ENCODE measurements at places on chromosomes 3 and 15.

- no peak for DNase-seq
These were observed 56.7 kb downstream of the PLS1 start for GRCh38 chr3:142652826-142653292.

DNA sequence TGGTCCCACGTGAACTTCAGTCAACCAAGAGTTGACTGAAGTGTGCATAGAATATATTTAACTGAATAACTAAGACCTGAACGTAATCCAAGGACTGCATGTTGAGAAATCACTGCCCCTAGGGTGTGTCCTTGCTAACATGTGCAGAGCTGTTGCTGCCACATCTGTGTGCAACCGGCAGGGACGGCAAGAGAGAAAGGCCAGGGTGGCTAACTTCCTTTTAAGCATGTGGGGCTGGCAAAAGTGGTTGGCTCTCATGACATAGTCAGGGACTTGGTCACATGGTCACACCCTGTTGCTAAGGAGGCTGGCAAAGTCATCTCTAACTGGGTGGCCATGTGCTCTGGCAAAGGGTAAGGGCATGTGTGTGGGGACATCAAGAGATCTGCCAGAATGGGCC is 52.4 kb downstream of the GASK1A start:
- DNase-seq = peak; percentile 89

- DNase-seq = no peak
These were observed 193.0 kb upstream of the TPM1 start for GRCh38 chr15:62849316-62850106.

DNA sequence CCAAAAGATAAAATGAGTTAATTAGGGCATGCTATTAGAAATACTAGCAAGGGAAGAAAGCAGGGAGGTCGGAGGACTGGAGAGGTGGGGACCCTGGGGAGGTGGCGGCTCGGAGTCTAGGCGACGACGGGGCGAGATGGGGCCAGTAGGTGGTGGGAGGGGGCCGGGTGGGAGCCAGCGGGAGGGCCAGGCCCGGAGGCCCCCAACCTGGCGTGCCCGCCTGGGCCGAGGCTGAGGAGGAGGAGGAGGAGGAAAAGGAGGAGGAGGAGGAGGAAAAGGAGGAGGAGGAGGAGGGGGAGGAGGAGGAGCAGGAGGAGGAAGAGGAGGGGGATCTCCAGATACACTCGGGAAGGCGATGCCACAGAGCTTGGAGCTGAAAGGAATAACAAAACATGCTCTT is 426.2 kb downstream of the NR2F2 start:
- no peak for DNase-seq

- DNase-seq = no peak
These were observed 968.4 kb downstream of the ZPLD1 start for GRCh38 chr3:103403191-103403590.

- DNase-seq = no peak
These were observed 130.1 kb downstream of the UACA start for GRCh38 chr15:70633103-70633831.

GRCh38 chr15:60672400-60672799 is 193.5 kb upstream of the ICE2 start:
- no peak for DNase-seq

- no peak for DNase-seq
These were observed 175.9 kb downstream of the OTOL1 start for GRCh38 chr3:161672478-161672877.

- peak; percentile 78 for DNase-seq
These were observed 283.1 kb downstream of the XXYLT1 start for GRCh38 chr3:194987571-194988494.

DNA sequence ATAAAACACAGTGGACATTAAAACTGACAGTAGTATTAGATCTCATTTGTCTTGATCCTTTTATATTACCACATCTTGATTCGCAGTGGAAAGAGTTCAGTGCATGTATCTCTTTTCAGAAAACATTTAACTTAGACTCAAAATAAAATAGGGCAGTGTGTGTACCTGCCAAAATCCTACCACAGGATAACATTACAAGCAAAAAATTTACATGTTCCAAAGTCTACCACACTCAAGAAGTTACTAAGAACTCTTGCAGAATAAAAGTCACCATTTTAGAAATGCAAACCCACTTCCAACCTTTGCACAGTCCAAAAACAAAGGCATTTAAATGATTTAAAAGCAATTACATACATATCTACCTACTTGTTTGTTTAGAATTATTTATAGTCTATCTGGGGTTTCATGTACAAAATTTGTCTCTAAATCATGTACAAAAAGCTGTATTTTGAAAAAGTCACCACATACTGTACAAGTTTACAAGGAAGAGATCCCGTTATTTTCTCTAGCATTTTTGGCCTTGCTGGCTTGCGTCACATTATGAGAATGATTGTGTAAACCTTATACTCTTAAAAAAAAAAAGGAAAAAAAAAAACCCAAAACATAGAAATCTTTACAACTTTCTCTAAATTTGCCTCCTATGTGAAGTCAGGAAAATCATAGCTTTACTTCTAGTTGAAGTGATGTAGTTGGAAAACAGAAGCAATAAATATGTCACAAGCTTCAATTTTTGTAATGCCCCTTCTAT is 153.8 kb downstream of the ADAM10 start:
- no peak for DNase-seq

DNA sequence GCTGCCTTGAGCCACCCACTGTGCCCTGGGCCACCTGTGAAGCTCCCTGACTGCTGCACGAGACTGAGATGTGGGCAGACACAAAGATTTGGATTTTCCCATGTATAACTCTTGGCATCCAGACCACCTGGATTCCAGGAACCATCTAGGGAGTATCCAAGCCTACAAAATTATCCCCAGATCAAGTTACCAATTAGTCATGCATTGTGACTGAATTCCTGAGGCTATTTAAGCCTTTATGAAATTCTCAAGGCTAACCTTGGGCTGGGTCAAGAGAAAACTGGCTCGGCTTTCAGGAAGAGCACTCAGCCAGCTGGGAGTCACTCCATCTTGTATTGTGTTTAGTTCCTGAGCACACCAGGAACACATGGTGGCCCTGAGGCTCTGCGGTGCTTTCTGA is 13.3 kb upstream of the ATP13A5 start:
- DNase-seq = no peak

DNA sequence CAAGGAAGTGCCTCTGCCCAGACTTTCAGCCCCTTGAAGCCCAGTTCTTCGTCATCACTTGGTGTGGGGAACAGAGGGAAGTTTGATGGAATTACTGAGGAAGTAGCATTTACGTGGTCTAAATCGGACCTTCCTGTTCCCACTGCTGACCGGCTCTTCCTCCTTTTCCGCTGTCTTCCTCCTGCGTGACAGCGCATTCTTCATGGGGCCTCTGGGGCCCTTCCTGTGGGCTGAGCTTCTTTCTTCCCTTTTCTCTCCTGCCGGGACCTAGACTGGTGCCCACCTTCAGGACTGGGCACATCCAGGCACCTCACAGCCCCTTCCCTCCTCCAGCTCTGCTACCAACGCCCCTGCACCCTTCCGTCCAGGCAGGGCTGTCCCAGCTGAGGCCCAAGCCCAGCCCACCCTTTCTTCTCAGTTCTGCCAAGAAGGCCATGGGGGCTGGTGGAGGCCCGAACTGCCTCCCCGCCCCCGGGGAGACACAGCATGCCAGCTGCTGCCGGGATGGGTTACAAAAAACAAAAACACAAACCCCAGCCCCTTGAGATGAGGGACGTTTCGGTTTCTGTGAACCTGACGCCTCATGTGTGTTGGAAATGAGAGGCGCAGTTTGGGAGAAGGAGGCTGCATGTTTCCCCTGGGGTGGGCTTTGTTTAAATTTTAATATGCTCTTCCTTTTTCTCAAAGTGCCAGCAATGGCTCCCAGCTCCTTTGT is 19.1 kb downstream of the ZNF710 start:
- DNase-seq = peak; percentile 86

DNA sequence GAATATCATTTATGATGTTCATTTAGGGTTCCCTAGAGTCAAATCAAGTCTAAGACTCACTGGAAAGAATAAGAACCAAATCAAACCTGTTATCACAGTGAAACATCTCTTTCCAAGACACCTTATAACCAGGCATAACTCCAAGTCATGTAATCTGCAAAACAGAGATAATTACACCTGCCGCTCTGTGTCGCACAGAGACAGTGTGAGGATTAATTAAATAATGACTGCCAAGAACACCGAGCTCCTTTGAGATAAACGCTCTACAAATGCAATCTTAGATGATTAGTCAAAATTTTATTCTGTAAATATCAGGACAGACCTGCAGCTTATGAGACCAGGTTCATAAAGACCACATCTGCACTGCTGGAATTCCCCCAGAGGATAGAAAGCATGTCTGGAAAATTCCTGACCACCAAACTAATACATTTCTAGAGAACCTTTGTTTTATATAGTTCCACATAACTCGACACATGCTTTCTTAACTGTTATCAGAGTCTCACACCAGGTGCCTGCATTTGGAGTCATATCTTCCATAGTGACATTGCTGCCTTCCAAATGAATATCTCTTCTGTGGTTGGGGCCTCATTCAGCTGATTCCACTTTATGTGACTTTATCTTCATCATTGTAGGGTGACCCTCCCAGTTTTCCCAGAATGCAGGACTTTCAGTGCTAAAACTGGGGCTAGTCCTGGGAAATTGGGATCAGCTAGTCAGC is 252.8 kb downstream of the CD47 start:
- no peak for DNase-seq

DNA sequence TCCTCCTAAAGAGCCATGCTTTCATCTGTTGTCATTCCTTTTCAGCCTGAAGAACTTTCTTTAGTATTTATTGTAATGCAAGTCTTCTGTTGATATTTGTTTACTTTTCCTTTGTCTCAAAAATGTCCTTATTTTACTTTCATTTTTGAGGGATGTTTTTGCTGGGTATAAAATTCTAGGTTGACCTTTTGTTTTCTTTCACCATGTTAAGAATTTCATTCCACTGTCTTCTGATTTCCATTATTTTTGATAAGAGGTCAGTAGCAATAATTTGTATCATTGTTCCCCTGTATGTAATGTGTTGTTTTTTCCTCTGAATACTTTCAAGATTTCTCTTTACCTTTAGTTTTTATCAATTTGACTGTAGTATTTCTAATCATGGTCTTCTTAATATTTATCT is 91.1 kb downstream of the RSRC1 start:
- DNase-seq = no peak

GRCh38 chr15:89217031-89217430 is 4.3 kb downstream of the RLBP1 start:
- no peak for DNase-seq

- no peak for DNase-seq
These were observed 24.4 kb upstream of the RAB7A start for GRCh38 chr3:128701342-128702212.

DNA sequence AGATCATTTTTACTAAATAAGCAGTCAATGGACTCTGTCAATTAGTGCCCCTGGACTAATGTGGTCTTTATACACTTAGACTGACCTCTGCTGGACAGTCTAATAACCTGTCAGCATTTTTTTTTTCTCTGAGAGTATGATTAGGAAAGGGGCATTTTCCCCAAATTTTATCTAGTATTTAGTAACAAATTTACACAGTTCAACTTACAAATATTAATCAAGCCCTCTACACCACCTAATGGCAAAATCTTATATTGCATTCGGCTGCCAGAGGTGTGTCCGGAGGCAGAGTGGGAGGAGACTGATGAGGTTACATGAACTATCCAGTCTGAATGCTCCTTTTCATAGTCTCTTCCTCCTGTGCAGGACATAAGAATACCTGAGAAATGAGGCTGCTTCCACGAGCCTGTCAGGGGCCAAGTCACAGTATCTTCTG is 36.0 kb upstream of the COLQ start:
- no peak for DNase-seq

- DNase-seq = no peak
These were observed 36.7 kb upstream of the PLCL2 start for GRCh38 chr3:16848007-16848406.

- peak; percentile 8 for DNase-seq
These were observed 75.7 kb downstream of the LRRK1 start for GRCh38 chr15:100994597-100995446.

- DNase-seq = no peak
These were observed 8.9 kb downstream of the ST3GAL6 start for GRCh38 chr3:98772022-98772421.

- DNase-seq = no peak
These were observed 355.5 kb upstream of the ROPN1 start for GRCh38 chr3:124347418-124347817.

- DNase-seq = no peak
These were observed 14.4 kb downstream of the POMGNT2 start for GRCh38 chr3:43091481-43091880.

DNA sequence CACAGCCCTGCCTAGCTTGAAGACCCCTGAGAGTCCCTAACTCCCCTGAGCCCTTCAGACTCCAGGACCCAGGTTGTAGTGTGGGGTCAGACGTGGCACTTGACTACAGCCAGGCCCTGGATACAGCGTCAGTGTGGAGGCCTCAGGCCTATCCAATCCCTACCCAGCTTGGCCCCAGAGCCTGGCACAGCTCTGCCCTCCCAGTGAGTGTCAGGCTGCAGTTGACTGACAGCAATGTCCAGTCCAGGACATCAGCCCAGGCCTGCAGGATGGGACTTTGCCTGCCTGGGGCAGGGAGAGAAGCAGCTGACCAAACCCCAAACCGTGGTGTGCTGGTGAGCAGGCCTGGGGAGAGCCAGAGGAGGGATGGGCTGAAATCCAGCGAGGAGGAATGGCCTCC is 27.3 kb downstream of the KLF13 start:
- peak; percentile 84 for DNase-seq

DNA sequence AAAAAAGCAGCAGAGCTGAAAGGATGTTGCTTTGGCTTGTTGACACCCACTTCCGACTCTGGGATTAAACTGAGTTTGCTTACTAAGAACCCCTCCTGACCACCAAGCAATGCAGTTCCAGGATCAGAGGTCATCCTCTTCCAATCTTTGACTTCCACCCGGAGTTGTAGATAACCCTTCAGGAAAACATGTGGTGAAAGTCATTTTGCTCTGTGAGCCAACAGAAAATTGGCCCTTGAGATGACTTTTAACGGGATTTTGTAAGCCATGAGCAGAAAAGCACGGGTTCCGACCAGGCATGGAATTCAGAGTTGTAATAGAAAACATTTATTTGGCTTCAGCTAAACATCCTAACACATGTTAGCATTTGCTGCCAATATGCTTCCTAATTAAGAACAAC is 171.6 kb upstream of the NR2F2 start:
- DNase-seq = no peak

Data from lower leg skin (tissue), 4 donors.